ENCODE measurements at places on chromosomes 2 and 18.

DNA sequence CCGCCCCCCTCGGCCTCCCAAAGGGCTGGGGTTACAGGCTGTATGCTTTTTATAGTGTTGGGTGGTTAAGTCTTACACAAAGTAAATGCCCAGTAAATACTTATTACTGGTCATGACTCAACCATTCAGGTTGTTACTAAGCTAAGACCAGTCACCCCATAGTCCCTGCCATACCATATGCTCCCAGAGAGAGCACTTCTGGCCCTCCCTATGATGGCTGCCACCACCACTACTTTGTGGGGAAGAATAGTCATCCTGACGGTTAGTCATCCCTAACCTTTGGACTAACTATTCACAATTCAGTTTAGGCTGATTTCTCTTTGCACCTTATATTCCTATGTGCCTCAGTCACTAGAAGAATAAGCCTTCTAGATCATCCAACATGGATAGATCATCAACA is 42.0 kb upstream of the MSH2 start:
- no peak for DNase-seq

DNA sequence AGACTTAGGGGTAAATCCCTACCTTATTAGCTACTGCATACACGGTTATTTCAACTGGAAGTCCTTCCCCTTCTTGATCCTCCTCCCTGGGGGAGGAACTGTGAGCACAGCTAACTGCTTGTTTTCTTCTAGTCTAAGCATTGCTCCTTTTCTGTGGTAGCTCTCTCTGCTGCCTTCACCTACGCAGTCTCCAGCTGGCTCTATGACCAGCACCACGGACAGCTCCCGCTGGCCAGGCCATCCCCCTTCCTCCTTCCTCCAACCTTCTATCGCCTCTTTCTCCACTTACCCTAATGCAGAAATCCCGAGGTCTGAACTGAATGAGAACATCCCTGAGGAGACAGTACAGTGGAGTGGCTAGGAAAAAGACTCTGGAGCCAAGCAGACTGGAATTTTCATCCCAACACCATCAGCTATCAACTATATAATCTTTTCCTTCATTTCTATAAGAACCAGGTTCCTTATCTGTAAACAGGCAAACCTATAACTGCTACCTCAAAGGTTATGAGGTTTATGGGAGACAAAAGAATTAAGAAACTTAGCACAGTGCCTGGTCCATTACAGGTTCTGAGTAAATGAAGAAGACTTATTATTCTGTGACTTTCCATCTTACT is 4.7 kb upstream of the CFAP65 start:
- no peak for DNase-seq

GRCh38 chr2:178630581-178630980 is 150.3 kb downstream of the PLEKHA3 start:
- no peak for DNase-seq

DNA sequence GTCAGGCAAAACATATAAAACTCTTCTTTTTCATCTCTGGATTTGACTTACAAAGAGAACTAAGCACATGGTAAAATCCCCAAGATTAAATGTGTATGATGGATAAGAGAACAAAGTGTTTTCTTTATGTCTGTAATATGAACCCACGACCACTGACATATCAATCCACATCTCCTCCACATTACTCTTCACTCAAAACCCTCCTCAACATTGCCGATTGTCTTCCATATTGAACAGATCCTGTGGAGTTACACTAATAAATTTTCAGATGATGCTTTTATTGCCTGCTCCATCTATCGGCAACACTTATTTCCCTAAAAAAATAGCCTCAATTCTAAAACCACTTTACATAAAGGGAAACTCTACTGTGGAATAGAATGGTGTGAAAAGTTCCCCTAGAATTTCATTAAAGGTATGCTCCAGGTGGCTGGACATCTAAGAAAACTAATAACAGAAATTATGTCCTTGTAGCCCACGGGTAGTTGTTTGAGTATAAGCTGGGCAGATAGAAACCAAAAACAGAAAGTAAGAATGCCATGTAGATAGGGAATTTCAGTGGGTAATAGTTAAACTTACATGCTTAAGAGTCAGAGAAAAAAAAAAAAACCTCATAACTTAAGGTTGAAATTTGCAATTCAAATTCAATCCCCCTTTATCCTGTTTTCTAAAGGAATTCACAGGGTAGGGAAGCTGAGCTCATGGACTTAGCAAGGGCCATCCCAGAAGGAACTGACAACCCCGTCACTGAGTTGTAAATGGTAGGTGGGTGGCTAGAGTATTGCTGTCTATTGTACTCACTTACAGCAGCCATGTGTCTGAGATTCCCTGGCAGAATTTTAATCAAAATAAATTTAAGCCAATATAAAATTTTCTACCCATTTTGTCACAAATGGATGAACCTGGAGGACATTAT is 305.4 kb upstream of the LYPD1 start:
- DNase-seq, result no peak

DNA sequence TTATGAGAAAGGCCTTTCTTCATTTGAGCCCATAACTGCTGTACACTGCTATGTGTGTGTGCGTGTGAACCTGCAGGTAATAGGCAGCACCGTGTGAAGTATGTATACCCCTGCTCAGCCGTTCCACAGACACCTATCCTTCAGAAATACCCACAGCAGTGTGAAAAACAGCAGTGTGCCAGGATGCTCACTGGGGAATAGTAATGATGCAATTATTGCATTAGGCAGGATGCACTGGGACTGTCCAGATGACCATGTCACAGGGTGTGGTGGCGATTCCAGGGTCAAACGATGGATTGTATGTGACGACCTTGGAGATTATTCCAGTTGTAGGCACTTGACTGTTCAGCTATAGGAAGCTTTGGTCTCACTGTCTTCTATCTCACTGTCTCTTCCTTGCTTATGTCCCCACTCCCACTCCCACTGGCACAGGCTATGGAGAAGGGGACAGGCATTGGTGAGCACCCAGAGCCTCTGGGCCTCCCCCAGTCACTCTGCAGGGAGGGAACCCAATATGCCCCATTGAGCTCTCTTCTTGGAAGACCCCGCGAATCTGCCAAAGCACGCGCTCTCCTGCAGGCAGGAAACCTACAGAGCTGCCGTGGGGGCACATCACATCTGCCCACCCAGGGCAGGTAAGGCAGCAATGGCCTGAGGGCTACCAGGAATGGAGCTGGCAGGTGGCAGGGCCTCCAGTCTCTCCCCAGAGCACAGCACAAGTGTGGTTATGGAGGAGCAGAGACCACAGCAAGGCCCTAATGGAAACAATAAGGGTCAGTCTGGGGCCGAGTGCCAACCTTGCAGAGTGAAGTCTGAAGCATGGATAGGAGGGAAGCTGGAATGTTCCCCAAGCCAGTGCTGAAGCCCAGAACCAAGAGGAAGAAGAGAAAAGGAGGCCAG is 518.9 kb upstream of the RAB6C start:
- DNase-seq, result no peak

DNA sequence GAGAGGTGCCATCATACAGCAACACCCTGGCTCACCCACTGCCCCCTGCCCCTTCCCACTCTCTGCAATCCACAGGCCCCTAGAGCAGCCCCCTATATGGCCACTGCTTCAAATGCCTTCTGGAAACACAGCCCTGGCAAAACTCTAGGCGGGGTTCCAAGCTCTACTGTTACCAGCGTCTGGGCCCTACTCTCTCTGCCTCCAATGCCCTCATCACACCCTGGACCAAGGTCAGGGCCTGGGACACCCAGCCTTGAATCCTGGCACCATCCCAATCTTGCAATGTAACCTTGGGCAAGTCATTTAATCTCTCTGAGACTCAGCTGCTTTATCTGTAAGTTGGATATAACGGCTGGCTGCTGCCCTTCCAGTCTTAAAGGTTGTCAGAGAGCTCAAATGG is 39.2 kb upstream of the LOXHD1 start:
- DNase-seq, result no peak
